ENCODE measurements at places on chromosomes 7 and 10. TPM values are rescaled to one million over a fixed set of nuclear protein-coding genes. Genes with fewer than 3 reads are reported as not detected.

SH2B2 gene
- total RNA-seq, result 8.9 TPM

GRCh38 chr7:68963552-68963951 is 634.7 kb upstream of the AUTS2 start:
- DNase-seq, result peak; percentile 52

DNA sequence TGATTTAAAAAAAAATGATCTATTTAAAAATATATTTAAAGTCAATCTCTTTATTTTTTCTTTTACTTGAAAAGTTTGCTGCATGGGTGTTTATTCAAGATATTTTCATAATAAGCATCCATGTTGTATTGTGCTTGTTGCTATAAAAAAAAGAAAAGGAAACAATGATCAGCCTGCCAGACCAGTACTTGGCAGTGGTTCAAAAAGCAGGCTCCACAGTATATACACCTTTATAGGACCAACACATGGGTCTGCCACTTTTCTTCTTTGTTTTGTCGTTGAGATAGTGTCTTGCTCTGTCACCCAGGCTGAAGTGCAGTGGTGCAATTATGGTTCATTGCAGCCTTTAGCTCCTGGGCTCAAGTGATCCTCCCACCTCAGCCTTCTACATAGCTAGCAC is 228.0 kb downstream of the TWIST1 start:
- no peak for DNase-seq

DNA sequence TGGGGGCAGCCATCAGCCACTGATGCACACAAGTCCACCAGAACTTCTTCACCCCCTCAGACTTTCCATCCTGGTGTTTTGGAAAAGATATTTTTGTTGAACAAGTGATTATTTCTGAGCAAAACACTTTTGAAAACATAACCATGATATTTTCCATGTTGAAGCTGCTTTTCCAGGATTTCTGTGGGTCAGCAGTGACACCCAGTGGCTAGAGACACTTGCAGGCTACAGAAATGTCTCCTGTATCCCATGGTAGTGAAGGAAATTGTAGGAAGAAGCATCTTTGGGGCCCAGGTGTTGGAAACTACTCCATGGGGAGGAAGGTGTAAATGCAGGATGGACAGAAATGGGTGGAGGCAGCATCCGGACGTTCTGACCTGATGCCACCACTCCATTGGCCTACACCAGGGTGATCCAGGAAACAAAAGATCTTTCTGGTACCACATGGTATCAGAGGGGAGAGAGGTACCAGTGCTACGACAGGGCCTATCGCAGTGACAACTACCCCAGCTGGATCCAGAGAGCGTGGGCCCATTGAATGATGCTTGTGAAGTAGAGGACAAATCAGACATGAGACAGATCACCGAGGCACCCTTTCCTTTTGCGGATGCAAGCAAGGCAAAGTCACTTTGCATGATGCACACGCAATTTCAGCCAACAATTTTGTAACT is 111.7 kb upstream of the COBL start:
- peak; percentile 78 for DNase-seq

- no peak for DNase-seq
These were observed 43.4 kb downstream of the SORBS1 start for GRCh38 chr10:95517536-95518454.

Measured in endodermal cell (in vitro differentiated cells).